Activated effector memory CD4-positive, alpha-beta T cell treated with anti-CD3 and anti-CD28 coated beads, Interleukin-2, amount 50 U/mL, for 16 hours (primary cell): ENCODE measurements at places on chromosomes 1 and 21.

DNA sequence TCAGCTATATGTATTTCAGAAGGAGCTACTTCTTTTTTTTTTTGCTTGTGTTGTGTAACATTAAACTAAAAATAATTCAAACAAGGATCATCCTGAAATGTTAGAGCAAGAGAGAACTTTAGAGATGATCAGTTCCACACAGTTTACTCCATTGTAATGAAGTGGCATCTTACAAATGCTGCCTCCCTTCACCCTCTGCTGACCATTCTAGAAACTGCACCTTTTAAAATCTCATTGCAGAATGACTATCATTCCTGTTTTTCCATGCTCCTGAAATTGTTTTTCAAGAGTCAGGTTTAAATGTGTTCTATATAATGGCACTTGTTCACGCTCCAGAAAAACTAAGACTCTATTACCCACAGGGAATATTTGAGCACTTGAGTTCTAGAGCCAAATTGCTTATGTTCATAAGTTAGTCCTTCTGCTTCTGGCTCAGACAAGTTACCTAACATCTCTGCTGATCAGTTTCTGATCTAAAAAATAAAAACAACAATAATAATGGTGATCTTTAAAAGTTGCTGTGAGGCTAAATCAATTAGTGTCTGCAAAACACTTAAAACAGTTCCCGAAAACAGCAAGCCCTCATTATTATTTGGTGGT lies 21.5 kb upstream of the SLC44A5 start:
- DNase-seq: no peak

- no peak for DNase-seq
Observed at GRCh38 chr21:44067011-44067839, 40.0 kb upstream of the PWP2 start.

DNA sequence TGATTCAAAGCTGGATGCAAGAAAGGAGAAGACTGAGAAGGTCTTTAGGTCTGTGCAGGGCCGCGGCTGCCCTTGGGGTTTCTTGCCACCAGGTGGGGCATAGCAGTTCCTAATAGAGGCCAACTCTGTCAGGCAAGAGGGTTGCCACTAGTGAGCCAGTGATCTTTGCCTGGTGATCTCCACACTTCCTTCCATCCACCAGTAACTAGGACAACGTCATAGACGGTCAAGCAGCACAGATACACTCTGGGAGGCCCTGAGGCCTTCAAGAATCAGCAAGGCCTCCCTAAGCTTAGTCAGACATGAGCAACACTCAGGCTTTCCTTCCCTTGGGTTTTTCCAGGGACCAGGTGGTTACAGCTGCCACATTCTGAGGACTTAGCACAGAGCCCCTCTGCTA lies 32.9 kb upstream of the ATP2B4 start:
- peak; percentile 84 for DNase-seq

- DNase-seq: no peak
Observed at GRCh38 chr1:229895605-229896004, 171.4 kb upstream of the GALNT2 start.

DNA sequence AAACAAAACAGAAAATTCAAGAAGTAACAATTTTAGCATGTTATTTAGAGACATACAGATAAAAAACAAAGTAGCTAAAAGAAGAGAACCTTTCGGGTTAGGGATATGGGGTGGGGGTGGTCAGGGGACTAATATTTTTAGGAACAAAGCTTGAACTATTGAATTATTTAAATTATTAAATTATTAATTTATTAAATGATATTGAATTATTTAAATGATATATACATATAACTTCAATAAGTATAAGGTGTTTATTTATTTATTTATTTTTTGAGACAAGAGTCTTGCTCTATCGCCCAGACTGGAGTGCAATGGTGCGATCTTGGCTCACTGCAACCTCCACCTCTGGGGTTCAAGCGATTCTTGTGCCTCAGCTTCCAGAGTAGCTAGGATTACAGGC lies 36.0 kb downstream of the EIF2B3 start:
- no peak for DNase-seq

DNA sequence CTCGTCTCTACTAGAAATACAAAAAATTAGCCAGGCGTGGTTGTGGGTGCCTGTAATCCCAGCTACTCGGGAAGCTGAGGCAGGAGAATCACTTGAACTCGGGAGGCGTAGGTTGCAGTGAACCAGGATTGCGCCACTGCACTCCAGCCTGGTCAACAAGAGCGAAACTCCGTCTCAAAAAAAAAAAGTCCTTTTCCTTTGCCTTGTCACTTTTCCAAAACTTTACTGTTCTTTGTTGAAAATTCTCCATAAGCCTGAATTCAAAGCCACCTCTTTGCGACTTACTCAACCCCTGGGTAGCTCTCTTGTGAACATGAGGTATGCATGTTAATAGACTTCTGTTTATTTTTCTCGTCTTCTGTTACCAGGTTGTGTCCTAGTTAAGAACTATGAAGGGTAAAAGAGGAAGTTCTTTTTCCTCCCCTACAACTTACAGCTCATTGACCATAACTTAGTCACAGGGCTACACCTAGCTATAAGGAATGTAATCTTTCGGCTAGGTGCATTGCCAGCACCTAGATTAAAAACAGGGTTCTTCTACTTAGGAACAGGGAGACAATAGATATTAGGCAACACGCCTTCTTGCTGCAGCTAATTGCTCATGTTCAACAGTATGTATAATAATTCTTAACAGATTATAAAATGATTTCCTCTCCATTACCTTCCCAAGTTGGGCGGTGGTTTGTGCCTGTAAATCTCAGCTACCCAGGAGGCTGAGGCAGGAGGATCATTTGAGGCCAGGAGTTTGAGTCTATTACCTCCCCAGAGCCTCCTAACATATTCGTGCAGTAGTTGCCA lies 40.9 kb downstream of the PTAFR start:
- DNase-seq: no peak

GRCh38 chr1:42336978-42337377 lies 1.9 kb upstream of the FOXJ3 start:
- no peak for DNase-seq

DNA sequence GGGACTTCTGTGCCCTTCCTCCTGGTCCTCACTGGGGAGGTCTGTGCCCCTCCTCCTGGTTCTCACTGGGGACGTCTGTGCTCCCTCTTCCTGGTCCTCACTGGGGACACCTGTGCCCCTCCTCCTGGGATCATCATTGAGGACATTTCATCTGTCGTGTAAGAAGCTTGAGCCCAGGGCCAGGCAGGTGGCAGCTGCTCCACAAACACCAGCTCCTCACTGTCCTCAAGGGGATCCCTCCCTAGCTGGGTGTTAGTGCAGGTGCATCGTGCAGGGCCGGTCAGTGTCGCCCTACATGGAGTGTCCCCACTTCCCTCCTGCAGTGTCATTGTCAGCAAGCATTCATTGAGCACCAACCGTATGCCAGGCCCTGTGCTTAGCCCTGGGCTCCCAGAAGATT lies 312.7 kb downstream of the PTPRU start:
- no peak for DNase-seq

DNA sequence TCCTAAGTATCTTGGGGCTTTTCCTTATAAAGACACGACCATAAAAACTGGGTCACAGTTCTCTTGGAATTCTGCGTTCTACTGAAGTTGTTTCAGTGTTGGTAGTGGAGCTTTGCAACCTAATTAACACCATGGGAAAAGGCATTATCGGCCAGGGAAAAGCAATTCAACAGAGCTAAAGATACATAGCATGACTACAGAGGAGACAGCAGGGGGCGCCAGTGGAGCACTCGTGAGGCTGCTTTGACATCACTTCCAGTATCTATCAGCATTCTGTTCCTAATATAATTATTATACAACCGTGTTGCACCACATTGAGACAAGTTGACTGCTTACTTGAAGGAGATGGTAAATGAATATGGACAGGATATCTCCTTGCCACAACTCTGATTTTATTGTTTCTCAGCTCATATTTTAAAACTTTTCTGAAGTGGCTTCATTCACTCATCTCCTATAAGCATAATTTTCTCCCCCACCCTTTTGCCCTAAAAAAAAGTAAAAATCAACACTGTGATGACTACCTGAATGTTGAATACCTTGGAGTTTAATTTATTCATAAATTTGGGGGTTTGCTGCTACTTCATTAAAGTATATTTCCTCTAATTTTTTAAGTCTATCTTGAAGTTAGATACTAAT lies 39.4 kb downstream of the ZP4 start:
- DNase-seq: no peak

DNA sequence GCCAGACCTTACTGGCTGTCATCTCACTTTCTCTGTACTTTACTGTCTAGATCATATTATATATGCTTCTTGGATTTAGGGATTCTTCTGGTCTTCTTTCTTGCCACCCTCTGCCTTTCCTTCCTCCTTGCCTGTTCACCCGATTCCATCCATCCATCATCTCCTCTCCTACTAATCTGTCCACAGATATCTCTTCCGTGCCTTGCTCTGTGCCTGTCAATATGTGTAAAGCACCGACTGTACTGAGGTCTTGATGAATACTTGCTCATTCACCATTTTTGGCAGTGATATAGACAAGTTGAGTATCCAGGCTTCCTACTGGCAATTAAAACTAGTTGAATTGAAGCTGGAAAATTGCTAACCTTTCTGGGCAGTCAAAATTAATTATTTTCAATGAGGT lies 8.1 kb downstream of the FMN2 start:
- no peak for DNase-seq

DNA sequence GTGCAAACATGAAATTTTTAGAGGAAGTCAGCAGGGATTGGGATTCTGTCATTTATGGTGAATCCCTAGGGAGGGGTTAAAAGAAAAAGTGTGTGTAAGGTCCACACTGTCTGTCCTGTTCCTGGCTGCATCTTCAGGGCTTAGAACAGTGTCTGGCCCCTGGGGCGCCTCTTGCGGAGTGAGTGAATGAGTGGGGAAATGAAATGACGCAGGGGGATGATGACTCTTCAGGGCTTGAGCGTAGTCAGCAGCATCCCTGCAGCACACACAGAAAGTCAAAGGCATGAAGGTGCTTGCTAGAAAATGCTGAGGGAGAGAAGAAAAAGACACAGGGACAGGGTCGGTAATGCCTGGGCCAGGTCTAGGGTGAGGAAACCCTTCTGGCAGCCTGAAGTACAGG lies 57.8 kb downstream of the PGBD5 start:
- DNase-seq: no peak
